Jurkat, Clone E6-1 (cell line): ENCODE measurements at places on chromosomes 12 and 14.
A peak's percentile ranks its signal among the peaks of the same experiment; 100 is the strongest.

- peak; percentile 53 for DNase-seq
Observed at GRCh38 chr14:32399920-32400319, 70.8 kb downstream of the AKAP6 start.

GRCh38 chr12:125435871-125436270 lies 370.6 kb downstream of the AACS start:
- DNase-seq, result no peak

GRCh38 chr12:114685869-114686268 lies 1.9 kb upstream of the TBX3 start:
- DNase-seq, result no peak

- peak; percentile 68 for DNase-seq
Observed at GRCh38 chr12:121334513-121335343, 17.5 kb downstream of the ANAPC5 start.

DNA sequence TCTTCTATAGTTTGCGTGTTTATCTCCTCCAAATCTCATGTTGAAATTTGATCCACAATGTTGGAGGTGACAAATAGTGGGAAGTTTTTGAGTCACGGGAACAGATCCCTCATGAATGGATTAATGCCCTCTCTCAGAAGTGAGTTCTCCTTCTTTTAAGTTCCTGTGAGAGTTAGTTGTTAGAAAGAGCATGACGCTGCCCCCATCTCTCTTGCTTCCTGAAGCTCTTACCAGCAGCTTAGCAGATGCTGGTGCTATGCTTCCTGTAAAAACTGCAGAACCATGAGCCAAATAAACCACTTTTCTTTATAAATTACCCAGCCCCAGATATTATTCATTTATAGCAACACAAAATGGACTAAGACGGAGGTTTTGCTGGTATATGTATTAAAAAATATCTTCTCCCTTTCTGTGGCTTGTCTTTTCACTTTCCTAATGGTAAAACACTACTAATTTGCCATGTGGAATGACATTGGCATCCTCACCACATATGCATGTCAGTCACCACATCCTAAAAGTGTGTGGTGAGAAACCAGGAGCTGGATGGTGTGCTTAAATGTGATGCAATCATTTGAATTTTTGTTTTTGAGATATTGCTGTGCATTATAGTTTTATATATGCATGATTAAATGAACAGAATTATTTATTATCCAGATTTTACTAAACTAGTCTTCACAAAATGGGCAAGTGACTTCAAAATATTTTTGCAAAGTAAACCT lies 449.3 kb downstream of the ADAMTS20 start:
- no peak for DNase-seq

DNA sequence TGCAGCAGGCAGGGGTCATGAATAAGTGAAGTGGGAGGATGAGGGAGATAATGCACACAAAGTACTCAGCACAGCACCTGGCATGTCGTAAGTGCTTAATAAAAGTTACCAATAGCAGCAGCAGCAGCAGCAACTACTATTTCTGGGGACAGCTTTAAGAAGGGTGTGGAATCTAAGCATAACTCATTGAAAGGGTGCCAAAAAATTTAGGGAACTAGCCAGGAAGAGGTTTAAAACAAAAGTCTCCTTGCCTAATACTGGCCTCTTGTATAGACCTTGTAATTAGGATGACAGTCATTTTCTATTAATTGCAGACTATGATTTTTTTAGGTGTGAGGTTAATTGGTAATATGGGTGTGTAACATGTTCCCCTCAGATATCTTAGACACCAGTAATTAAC lies 179.9 kb downstream of the PTPN11 start:
- no peak for DNase-seq

GRCh38 chr12:20044846-20045245 lies 323.5 kb upstream of the PDE3A start:
- no peak for DNase-seq

GRCh38 chr14:99064262-99064954 lies 207.6 kb downstream of the BCL11B start:
- no peak for DNase-seq

DNA sequence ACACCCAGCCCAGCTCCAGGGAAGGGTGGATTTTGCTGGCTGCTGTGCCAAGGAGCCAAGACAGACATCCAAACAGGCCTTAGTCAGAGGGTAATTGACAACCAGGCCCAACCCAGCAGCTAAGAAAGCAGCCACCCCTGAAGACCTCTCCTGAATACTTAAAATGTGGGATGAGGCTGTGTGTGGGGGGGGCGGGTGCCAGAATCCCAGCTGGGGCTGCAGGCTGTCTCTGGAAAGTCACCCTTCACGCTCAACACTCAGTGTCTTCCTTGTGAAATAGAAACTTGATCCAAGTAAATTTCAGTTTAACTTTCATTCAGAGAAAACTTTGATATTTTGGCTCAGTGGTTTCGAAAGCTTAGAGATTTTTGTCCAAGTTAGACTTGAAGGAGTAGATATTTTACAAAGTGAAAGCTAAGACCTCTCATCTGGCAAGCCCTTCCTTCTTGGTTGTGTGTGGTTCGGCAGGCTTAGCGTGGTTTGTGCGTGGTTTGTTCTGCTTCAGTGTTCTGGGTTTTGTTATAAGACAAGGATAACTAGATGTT lies 5.1 kb downstream of the PAPLN start:
- peak; percentile 25 for DNase-seq

DNA sequence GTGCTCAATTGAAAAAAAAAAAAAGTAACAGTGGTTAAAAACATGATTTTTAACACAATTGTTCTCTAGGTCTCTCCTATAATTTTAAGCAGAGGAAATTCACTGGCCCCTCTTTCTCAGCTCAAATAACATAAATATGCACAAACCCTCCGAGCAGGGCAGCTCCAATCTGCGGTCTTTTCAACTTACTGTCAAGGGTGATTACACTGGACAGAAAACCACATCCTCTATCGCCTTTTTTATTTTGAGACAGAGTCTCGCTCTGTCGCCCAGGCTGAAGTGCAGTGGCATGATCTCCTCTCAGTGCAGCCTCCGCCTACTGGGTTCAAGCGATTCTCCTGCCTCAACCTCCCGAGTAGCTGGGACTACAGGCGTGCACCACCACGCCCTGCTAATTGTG lies 16.5 kb upstream of the GABARAPL1 start:
- no peak for DNase-seq
